Activated CD4-positive, CD25-positive, alpha-beta regulatory T cell treated with anti-CD3 and anti-CD28 coated beads, Interleukin-2, amount 50 U/mL, for 16 hours (primary cell): ENCODE measurements at places on chromosomes 1 and 21.

GRCh38 chr21:29829564-29830275 is 110.1 kb downstream of the GRIK1 start:
- DNase-seq = no peak

- DNase-seq = no peak
These were observed 10.2 kb downstream of the C1orf216 start for GRCh38 chr1:35708441-35708921.

- DNase-seq = no peak
These were observed 57.9 kb downstream of the PHTF1 start for GRCh38 chr1:113701429-113701828.

DNA sequence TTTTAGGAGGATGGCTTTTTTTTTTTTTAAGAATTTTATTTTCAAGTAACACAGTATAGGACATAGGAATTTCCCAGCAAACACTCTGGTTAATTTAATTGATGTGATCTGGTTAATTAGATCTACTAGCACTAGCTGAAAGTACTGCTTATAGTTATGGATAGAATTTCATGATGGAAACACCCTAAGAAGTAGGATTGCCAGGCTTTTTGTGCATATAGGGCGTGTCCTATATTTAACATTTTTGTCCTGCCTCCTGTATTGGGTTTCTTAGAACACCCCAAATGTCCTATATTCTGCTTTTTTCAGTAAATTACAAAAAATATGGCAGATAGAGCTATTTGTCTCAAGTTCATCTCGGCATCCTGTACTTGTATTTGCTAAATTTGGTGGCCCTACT is 13.5 kb upstream of the AXDND1 start:
- DNase-seq = no peak

- DNase-seq = no peak
These were observed 220.5 kb downstream of the CENPF start for GRCh38 chr1:214823311-214824117.
